Left lung (tissue), 14 donors: ENCODE measurements at places on chromosomes 6 and 20. TPM values are rescaled to one million over a fixed set of nuclear protein-coding genes. Genes with fewer than 3 reads are reported as not detected.
A peak's percentile ranks its signal among the peaks of the same experiment; 100 is the strongest.

The KIFC1 gene
- total RNA-seq = 9.9 TPM

The RFX6 gene
- total RNA-seq = not detected

The CDH26 gene
- total RNA-seq = 6.0 TPM

The NKX2-2 gene
- total RNA-seq = not detected

- H3K4me3 ChIP-seq = peak overlapping the region; percentile 82
- peak; percentile 32 for DNase-seq
- no peaks in the 10 kb centered on the region for H3K27me3 ChIP-seq
- H3K27ac ChIP-seq = peak overlapping the region; percentile 95
Observed at GRCh38 chr20:25623225-25623735, 534 bp downstream of the NANP start.

DNA sequence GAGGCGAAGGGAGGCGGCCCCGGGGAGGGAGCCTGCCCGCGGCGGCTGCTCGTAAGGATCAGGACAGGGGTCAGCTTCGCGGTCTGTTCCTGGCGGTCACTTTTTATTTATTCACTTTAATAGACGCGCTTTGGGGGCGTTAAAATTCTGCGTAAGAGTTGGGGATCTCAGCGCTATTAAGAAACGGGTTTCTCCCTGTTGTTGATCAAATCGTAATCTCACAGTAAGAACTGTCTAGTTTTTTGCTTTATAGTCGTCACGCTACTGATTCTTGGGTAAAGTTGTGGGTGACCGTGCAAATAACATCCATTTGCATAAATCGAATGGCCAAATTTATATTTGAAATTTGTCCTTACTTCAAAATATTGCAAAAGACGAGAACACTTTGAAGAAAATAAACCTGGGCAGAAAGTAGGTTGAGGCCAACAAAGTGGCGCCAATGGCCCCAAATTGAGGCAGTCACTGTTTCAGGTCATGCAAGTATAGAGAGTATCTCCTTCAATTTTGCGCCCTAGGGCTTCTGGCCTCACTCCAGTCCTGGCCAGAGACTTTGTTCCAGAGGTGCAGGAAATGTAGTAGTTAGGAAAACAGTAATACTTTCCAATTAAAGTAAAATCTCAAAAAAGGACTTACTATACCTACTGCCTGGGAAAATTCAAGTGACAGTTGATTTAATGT lies 963 bp upstream of the RMND1 start:
- H3K27ac ChIP-seq = peak overlapping the region; percentile 98
- H3K36me3 ChIP-seq = no peaks in the 10 kb centered on the region
- H3K4me1 ChIP-seq = peaks cover 8% of the 10 kb centered on the region
- no peak for DNase-seq
- no peaks in the 10 kb centered on the region for H3K27me3 ChIP-seq

DNA sequence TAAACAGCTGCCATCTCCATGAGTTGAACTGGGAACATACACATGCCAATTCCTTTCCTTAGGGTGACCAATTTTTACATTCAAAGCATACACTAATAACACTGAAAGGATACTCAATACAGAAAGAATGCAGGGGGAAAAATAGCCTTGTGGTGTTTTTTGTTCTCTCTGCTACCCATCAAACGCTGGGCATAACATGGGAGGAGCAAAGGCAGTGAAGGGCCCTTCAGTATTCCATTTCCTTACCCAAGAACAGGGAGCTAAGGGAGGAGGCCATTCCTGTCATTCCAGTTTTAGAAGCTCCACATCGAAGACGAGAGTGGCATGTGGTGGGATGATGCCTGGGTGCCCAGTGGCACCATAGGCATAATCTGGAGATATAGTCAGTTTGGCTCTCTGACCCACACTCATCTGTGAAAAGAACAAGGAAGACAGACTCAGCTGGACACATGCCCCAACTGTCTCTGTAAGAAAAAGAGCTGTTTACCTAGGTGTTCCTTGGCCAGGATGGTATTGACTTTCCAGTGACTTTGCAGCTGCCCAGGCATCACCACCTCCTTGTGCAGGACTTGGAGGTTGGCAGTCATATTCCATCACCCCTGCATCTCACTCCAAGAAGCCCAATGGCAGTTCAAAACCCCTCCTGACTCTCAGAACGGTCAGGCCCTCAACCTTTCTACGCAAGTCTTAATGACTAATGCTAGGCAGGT lies 20.9 kb downstream of the FKBP1A start:
- no peaks in the 10 kb centered on the region for H3K36me3 ChIP-seq
- peak overlapping the region; percentile 55 for H3K27ac ChIP-seq
- no peaks in the 10 kb centered on the region for H3K27me3 ChIP-seq
- DNase-seq = no peak

DNA sequence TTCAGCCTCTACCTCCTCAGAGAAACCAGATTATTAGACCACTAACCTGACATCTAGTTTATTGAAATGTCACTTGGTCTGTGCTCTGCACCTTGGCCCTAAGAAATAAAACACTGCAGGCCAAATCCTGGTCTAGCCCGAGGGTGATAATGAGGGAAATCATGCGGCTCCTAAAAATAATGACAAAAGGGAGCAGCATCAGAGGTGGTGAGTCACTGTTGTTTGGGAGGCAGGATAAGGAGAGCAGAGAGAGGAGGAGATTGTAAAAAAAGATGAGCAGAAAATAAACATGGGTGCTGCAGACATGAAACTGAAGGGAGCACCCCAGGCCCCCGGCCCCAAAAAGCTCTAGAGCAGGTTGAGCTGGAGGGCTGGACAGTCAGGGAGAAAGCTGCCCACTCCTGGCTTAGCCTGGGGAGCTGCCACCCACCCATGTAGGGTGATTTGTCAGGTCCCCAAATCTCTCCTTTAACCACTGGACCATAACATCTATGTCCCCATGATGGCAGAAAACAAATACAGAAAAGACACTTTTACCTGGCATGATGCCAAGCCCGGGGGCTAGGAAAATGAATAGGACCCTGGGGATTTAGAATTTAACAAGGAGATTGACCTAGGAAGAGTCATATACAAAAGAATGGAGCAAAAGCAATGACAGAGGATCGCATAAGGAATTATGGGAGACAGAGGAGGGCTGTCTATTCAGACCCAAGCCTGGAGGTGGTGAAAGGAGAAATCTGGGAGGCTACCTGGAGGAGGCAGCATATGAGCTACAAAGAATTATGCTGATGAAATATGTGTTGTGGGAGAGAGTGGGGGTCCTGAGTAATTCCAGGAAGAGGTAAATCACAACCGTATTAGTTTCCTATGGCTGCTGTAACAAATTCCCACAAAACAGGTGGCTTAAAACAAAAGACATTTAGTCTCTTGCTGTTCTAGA lies 103.7 kb downstream of the SNAP25 start:
- DNase-seq = no peak
- H3K4me1 ChIP-seq = no peaks in the 10 kb centered on the region
- H3K27me3 ChIP-seq = no peaks in the 10 kb centered on the region
- no peak overlapping the region for H3K4me3 ChIP-seq

- no peaks in the 10 kb centered on the region for H3K27me3 ChIP-seq
- DNase-seq = no peak
- no peak overlapping the region for H3K4me3 ChIP-seq
- no peaks in the 10 kb centered on the region for H3K36me3 ChIP-seq
Observed at GRCh38 chr6:63600136-63600535, 27.9 kb downstream of the LOC128125822 start.
